ENCODE measurements at places on chromosomes 6 and 20. TPM values are rescaled to one million over a fixed set of nuclear protein-coding genes. Genes with fewer than 3 reads are reported as not detected.

The ANKEF1 gene
- 2.6 TPM for total RNA-seq

The NFS1 gene
- 37.7 TPM for total RNA-seq

The SIRPG gene
- 9.3 TPM for total RNA-seq

The CRYBG1 gene
- 32.3 TPM for total RNA-seq

The TRIM10 gene
- not detected for total RNA-seq

The SLC2A4RG gene
- 40.6 TPM for total RNA-seq

GRCh38 chr6:145318952-145319351 lies 416.4 kb downstream of the EPM2A start:
- no peaks in the 10 kb centered on the region for H3K27me3 ChIP-seq
- H3K4me1 ChIP-seq: no peaks in the 10 kb centered on the region
- H3K36me3 ChIP-seq: no peaks in the 10 kb centered on the region
- no peak overlapping the region for H3K27ac ChIP-seq
- H3K4me3 ChIP-seq: no peak overlapping the region

DNA sequence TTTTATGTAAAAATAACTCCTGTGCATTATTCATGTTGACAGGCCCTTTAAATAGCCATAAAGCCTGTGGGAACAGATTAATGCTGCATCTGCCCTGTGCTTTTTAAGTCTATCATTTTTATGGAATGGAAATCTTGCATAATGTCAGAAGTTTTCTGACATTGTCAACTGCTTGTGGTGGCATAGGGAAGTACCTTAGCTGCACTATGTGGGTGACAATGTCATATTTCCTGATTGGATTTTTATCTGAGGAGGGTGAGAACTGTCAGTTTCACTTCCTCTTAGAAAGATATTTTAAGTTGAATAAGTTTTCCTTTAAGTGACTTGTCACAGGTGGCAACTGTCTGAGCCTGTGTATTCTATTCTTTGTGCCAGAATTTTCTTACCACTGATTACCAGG lies 267.9 kb downstream of the PLCB1 start:
- no peak overlapping the region for H3K27ac ChIP-seq
- H3K4me3 ChIP-seq: no peak overlapping the region
- no peaks in the 10 kb centered on the region for H3K27me3 ChIP-seq
- DNase-seq: no peak

- H3K4me1 ChIP-seq: peaks cover 25% of the 10 kb centered on the region
- no peaks in the 10 kb centered on the region for H3K36me3 ChIP-seq
- H3K4me3 ChIP-seq: peak overlapping the region; percentile 60
- peak; percentile 87 for DNase-seq
Measured at GRCh38 chr6:130223508-130223907, 757 bp upstream of the SAMD3 start.

GRCh38 chr6:31396422-31397152 lies 6.8 kb upstream of the MICA start:
- H3K4me1 ChIP-seq: peaks cover 24% of the 10 kb centered on the region
- no peaks in the 10 kb centered on the region for H3K27me3 ChIP-seq

DNA sequence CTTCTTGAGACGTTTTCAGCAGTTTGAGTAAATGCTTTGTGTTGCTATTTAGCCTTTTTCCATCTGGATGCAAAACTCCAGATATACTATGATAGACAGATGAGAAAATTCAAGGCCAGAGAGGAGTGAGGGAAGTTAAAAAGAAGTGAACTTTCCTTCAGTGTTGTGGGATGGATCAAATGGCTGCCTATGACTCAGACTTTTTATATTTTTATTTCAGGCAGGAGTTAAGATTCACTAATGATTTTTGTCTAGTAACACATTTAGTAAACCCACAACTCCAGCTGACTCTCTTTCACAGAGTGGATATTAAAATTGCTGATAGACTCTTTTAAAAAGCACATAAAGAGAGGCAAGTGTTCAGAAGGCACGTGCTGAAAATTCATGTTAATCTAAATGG lies 23.2 kb upstream of the PTCHD4 start:
- H3K4me3 ChIP-seq: no peak overlapping the region
- H3K36me3 ChIP-seq: no peaks in the 10 kb centered on the region

GRCh38 chr6:145247692-145248419 lies 487.5 kb downstream of the EPM2A start:
- H3K36me3 ChIP-seq: no peaks in the 10 kb centered on the region
- no peak overlapping the region for H3K27ac ChIP-seq
- no peak for DNase-seq
- H3K4me3 ChIP-seq: no peak overlapping the region

GRCh38 chr6:5287205-5287965 lies 26.1 kb downstream of the FARS2 start:
- H3K4me3 ChIP-seq: no peak overlapping the region
- no peaks in the 10 kb centered on the region for H3K4me1 ChIP-seq
- H3K27ac ChIP-seq: no peak overlapping the region
- no peaks in the 10 kb centered on the region for H3K36me3 ChIP-seq

DNA sequence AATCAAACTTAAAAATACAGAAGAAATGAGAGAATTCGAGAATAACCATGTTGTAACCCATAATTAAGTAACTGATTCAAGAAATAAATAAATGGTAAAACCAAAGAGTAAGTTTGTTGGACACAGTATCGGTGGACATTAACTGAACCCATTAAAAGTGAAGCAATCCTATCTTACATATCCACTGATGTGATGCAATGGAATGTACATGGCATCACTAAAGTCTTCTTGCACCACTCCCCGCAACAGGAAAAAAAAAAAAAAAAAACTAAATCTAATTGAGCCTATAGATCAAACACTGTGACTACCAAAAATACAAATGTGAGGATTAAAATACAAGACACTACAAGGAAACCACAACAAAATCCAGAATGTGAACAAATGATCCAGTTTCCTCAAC lies 7.9 kb downstream of the SNX14 start:
- DNase-seq: no peak
- no peak overlapping the region for H3K4me3 ChIP-seq
- H3K36me3 ChIP-seq: no peaks in the 10 kb centered on the region
- H3K4me1 ChIP-seq: no peaks in the 10 kb centered on the region
- H3K27ac ChIP-seq: no peak overlapping the region

DNA sequence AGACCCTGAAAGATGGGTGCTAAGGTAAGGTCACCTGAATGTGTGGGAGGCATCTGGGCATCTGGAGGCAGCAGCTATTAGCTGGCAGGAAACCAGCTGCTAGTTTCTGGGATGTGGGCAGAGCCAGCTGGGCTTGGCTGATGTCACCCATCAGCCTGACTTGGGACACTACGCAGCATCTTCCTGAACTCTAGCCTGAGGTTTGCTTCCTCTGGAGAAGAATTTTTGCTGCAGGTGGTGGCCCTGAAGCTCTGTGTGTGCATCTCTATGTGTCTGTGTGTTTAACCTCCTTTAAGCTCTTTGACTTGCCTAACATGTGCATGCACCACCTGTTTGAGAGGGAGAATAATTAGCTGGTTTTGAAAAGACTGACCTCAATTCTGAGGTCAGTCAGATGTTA lies 465.1 kb upstream of the CHD6 start:
- no peak for DNase-seq
- H3K4me3 ChIP-seq: no peak overlapping the region
- no peaks in the 10 kb centered on the region for H3K36me3 ChIP-seq
- H3K4me1 ChIP-seq: no peaks in the 10 kb centered on the region
- no peaks in the 10 kb centered on the region for H3K27me3 ChIP-seq

- no peak overlapping the region for H3K27ac ChIP-seq
- no peak overlapping the region for H3K4me3 ChIP-seq
- DNase-seq: no peak
- no peaks in the 10 kb centered on the region for H3K36me3 ChIP-seq
- no peaks in the 10 kb centered on the region for H3K4me1 ChIP-seq
Measured at GRCh38 chr6:7953753-7954152, 43.2 kb upstream of the TXNDC5 start.

DNA sequence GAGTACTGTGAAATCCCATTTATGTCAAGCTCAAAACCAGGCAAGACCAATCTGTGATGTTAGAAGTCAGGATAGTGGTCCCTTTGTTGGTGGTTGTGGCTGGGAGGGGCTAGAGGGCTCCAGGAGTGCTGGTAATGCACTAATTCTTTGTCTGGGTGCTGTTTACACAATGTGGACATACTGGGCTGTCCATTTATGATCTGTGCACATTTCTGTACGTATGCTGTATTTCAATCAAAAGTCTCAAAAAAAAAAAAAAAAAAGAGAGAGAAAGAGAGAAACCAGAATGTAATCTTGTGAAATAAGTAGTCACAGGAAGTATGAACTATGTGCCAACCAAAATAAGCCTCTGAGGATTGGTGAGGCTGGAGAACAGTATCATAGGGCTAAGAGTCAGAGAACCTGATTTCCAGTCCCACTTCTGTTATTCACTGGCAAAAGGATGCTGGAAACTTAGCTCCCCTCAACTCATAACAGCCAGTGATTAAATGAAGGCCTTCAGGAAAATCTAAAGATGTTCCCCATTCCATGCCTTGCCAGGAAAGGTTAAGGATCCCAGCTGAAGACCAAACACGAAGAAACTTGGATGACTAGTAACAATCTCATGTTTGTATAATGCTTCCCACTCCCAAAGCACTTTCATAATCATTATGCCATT lies 19.6 kb upstream of the TRAM2 start:
- no peak for DNase-seq
- no peaks in the 10 kb centered on the region for H3K36me3 ChIP-seq
- H3K4me3 ChIP-seq: no peak overlapping the region
- no peaks in the 10 kb centered on the region for H3K4me1 ChIP-seq
- H3K27ac ChIP-seq: no peak overlapping the region

DNA sequence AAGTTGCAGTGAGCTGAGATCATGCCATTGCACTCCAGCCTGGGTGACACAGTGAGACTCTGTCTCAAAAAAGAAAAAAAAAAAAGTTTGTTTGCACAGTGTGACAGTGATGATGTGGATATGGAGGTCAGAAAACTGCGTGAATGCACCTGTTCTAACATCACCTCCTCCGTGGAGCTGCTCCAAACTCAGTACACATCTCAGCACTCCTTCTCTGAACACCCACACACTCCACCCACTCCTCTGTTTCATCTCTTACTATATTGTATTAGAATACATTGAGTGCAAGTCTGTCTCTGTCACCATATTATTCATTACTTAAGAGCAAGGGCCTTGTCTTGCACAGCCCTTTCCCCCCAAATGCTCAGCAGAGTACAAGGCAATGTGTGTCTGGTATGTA lies 51.5 kb upstream of the ENPP4 start:
- DNase-seq: no peak
- no peaks in the 10 kb centered on the region for H3K4me1 ChIP-seq
- no peaks in the 10 kb centered on the region for H3K27me3 ChIP-seq
- H3K27ac ChIP-seq: no peak overlapping the region

- no peak overlapping the region for H3K27ac ChIP-seq
- peaks cover 6% of the 10 kb centered on the region for H3K36me3 ChIP-seq
- no peak for DNase-seq
- H3K4me3 ChIP-seq: no peak overlapping the region
- no peaks in the 10 kb centered on the region for H3K27me3 ChIP-seq
Measured at GRCh38 chr6:111564482-111564945, 41.2 kb downstream of the TRAF3IP2 start.

GRCh38 chr6:104940238-104940892 lies 16.5 kb upstream of the LIN28B start:
- peaks cover 6% of the 10 kb centered on the region for H3K4me1 ChIP-seq
- no peak overlapping the region for H3K4me3 ChIP-seq
- no peaks in the 10 kb centered on the region for H3K36me3 ChIP-seq
- no peak for DNase-seq

DNA sequence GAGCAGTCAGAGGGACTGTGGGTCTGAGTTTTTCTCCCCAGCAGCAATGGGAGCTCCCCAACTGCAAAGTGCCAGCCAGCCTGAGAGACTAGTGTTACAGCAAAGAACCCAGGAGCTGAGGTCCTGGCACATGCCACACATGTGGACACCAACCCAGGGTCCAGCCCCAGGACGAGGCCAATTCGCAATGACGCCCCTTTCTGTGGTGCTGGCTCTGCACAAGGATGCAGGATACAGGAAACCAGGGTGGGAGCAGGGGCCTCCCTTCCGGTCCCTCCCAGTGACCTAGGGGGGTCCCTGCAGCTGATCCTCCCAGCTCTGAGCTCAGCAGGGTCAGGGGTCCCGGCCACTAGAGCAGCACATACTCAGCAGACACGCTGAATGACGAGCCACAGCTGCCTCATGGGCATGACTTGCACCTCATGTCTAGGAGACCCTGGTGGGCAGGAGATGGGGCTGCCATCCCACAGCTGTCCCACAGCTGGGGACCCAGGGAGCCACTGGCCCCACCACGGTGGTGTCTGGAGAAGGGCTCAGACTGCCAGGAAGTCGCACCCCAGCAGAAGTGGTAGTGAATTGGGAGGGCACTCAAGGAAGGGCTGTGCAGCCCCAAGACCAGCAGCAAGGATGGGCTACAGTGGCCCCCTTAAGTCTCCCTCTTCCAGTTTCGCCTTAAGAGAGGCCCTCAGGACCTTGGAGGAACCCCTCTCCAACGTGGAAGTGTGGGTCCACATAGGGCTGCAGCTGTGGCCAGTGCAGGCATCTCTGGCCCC lies 3.6 kb downstream of the ARFRP1 start:
- no peak overlapping the region for H3K4me3 ChIP-seq
- no peaks in the 10 kb centered on the region for H3K27me3 ChIP-seq

DNA sequence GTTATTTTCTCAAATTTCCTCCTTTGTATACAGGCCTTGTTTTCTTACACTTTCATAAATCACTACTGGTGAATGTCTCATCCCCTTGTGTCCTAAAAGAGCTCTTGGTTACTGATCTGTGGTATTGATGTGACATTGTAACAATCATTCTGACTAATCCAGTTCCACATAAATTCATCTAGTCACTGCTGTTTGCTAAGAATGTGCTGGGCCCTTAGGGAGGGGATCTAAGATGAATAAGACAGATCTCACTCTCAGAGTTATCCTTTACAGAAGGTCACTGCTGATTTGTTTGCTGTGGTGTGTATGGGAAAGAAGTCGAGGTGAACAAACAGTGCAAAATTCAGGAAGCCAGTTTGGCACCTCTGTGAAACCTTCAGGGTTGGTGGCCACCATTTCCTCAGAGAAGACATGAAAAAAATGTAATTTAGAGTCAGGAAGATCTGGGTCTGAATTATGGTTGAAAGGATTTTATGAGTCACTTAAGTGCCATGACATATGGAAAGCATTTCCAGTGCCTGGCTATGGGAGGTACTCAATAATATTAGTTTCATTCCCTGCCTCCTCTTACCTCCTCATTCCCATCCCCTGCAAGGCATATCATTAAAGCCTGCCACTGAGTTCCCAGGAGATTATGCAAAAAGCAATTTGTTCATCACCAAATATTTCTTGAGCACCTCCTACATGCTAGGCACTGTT lies 121.8 kb downstream of the COL9A1 start:
- no peak overlapping the region for H3K4me3 ChIP-seq
- H3K4me1 ChIP-seq: no peaks in the 10 kb centered on the region
- H3K36me3 ChIP-seq: no peaks in the 10 kb centered on the region
- no peak for DNase-seq
- no peaks in the 10 kb centered on the region for H3K27me3 ChIP-seq
- no peak overlapping the region for H3K27ac ChIP-seq

DNA sequence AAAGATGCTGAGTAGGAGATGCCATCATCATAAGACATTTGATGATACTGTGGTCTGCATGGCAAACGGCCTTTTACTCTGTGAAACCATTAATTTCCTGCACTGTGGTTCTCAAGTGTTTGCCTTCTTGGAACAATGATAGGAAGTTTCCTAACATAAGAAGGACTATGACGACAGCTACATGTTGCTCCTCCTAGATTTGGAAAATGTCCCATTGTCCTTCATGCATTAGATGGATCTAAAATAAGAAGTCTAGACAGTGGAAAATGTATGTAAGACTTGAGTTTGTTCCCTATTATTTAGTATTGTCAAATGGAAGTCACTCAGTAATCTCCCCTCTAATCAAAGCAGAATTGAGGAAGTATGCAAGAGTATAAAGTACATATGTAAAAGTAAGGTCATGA lies 98.5 kb upstream of the TMEM170B start:
- no peak overlapping the region for H3K27ac ChIP-seq
- H3K36me3 ChIP-seq: no peaks in the 10 kb centered on the region
- H3K4me3 ChIP-seq: no peak overlapping the region
- H3K4me1 ChIP-seq: no peaks in the 10 kb centered on the region

All from CD8-positive, alpha-beta memory T cell (primary cell).